ENCODE measurements at places on chromosomes 4 and X. TPM values are rescaled to one million over a fixed set of nuclear protein-coding genes. Genes with fewer than 3 reads are reported as not detected.

CXorf49 gene
- polyA plus RNA-seq: not detected

RADX gene
- polyA plus RNA-seq: not detected

MXRA5 gene
- polyA plus RNA-seq: 7.9 TPM

DNA sequence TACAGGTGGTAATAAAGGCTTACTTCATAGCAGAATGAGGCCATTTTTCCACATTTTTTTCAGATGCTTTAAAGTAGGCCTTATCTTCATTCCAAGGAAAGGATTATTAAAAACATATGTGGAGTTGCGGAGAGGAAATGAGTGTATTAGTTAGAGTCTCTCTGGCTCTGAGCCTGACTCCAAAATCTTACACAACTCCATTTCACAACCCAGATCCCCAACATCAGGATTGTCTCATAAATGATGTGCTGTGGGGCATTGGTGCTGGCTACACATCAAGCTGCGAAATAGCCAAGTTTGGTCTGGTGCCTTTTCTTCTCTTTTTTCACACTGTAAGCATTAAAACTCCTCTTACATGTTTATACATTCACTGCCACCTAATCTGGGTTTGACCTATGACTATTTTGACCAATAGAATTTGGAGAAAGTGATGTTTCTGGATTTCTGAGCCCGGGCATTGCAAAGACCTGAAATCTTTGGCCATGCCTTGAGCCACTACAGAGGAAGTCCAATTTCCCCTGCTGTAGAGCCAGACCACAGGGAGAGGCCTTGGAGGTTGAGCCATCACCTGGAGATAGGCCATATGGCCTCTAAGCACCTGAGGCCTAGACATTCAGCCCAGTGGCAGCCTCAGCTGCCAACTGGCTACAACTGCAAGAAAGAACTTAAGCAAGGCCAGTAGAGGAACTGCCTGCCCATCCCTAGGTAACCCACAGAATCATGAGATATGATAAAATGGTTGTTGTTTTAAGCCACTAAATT lies 16.7 kb upstream of the SOD3 start:
- no peak for DNase-seq
- peaks cover 26% of the 10 kb centered on the region for H3K4me1 ChIP-seq
- no peak overlapping the region for H3K4me3 ChIP-seq
- no peaks in the 10 kb centered on the region for H3K36me3 ChIP-seq
- no peaks in the 10 kb centered on the region for H3K27me3 ChIP-seq

DNA sequence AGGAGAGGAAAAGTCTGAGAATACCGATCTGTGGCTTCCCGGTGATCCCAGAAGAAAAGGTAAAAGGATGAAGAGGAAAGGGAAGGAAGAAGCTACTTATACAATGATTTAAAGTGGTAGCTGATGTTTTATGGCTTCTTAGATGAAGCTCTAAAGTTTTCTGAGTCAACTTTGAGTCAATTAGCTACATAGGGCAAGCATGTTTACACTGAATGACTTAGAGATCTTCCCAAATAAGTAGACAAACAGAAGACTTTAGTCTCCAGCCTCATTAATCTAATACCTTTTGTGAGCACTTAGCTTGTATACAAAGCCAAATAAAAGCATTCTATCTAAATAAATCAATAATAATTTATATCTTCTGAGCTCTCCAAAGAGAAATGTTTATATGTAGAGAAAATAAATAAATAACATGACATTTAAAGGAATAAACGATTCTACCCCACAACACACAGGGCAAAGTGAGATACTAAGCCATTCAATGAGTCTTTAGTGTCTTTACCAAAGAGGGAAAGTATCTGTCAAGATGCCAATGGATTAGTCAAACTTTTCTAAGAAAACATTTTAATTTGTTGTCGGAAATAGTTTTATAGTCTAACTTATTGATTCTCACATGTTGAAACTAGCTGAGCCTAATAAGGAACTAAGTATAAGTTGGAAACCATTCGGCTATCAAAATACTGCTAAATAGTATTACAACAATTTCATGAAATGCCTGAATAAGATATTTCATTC lies 46.0 kb upstream of the TMEM184C start:
- H3K4me3 ChIP-seq: no peak overlapping the region
- H3K4me1 ChIP-seq: peaks cover 5% of the 10 kb centered on the region
- H3K27ac ChIP-seq: no peak overlapping the region
- no peak for DNase-seq
- H3K36me3 ChIP-seq: no peaks in the 10 kb centered on the region
- H3K27me3 ChIP-seq: no peaks in the 10 kb centered on the region

- H3K4me3 ChIP-seq: no peak overlapping the region
- peaks cover 5% of the 10 kb centered on the region for H3K36me3 ChIP-seq
- no peaks in the 10 kb centered on the region for H3K27me3 ChIP-seq
- no peak for DNase-seq
- peaks cover 6% of the 10 kb centered on the region for H3K4me1 ChIP-seq
Observed at GRCh38 chr4:175459571-175459970, 352.5 kb downstream of the GPM6A start.

- peaks cover 86% of the 10 kb centered on the region for H3K36me3 ChIP-seq
- DNase-seq: no peak
- no peaks in the 10 kb centered on the region for H3K4me1 ChIP-seq
- no peak overlapping the region for H3K4me3 ChIP-seq
- H3K27me3 ChIP-seq: no peaks in the 10 kb centered on the region
- H3K27ac ChIP-seq: no peak overlapping the region
Observed at GRCh38 chr4:41943506-41943905, 8.3 kb downstream of the TMEM33 start.

GRCh38 chrX:83892433-83892832 lies 31.5 kb downstream of the CYLC1 start:
- no peaks in the 10 kb centered on the region for H3K27me3 ChIP-seq
- no peaks in the 10 kb centered on the region for H3K4me1 ChIP-seq
- no peak for DNase-seq
- no peak overlapping the region for H3K27ac ChIP-seq
- H3K4me3 ChIP-seq: no peak overlapping the region

DNA sequence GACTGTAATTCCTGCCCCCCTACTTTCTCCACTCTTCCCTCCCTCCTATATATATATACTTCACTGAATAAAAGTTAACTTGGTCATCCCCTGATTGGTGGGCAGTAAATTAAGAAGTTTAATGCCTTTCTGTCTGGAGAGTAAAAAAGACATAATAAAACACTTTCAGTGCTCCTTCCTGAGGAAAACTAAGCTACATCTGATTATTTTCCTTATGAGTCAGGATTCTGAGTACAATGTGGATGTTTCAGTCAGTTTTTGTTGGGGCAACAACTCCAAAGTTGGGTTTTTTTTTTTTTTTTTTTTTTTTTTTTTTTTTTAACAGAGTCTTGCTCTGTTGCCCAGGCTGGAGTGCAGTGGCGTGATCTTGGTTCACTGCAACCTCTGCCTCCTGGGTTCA lies 22.0 kb upstream of the SUPT20HL2 start:
- no peaks in the 10 kb centered on the region for H3K4me1 ChIP-seq
- peak overlapping the region; percentile 52 for H3K27ac ChIP-seq
- H3K27me3 ChIP-seq: no peaks in the 10 kb centered on the region
- H3K36me3 ChIP-seq: no peaks in the 10 kb centered on the region

GRCh38 chrX:3674881-3675280 lies 38.6 kb downstream of the PRKX start:
- H3K27ac ChIP-seq: no peak overlapping the region
- H3K4me3 ChIP-seq: no peak overlapping the region
- no peaks in the 10 kb centered on the region for H3K36me3 ChIP-seq
- H3K4me1 ChIP-seq: no peaks in the 10 kb centered on the region
- H3K27me3 ChIP-seq: no peaks in the 10 kb centered on the region
- DNase-seq: no peak

GRCh38 chr4:139656614-139657486 lies 8.8 kb upstream of the MGST2 start:
- no peaks in the 10 kb centered on the region for H3K27me3 ChIP-seq
- peak; percentile 74 for DNase-seq
- no peak overlapping the region for H3K4me3 ChIP-seq
- H3K4me1 ChIP-seq: peaks cover 6% of the 10 kb centered on the region

- no peaks in the 10 kb centered on the region for H3K36me3 ChIP-seq
- H3K27ac ChIP-seq: no peak overlapping the region
- H3K27me3 ChIP-seq: no peaks in the 10 kb centered on the region
- no peak for DNase-seq
Observed at GRCh38 chr4:53497487-53498244, 93.6 kb downstream of the LNX1 start.

Measured in SK-N-SH (cell line).